ENCODE measurements at places on chromosomes 2 and 18.

GRCh38 chr18:66510357-66511045 is 93.4 kb downstream of the CDH19 start:
- no peak for DNase-seq

GRCh38 chr18:54161267-54161666 is 63.2 kb downstream of the MBD2 start:
- no peak for DNase-seq

- DNase-seq = no peak
Observed at GRCh38 chr2:43267381-43267780, 41.0 kb upstream of the ZFP36L2 start.

GRCh38 chr18:25435149-25435782 is 83.3 kb upstream of the ZNF521 start:
- no peak for DNase-seq

DNA sequence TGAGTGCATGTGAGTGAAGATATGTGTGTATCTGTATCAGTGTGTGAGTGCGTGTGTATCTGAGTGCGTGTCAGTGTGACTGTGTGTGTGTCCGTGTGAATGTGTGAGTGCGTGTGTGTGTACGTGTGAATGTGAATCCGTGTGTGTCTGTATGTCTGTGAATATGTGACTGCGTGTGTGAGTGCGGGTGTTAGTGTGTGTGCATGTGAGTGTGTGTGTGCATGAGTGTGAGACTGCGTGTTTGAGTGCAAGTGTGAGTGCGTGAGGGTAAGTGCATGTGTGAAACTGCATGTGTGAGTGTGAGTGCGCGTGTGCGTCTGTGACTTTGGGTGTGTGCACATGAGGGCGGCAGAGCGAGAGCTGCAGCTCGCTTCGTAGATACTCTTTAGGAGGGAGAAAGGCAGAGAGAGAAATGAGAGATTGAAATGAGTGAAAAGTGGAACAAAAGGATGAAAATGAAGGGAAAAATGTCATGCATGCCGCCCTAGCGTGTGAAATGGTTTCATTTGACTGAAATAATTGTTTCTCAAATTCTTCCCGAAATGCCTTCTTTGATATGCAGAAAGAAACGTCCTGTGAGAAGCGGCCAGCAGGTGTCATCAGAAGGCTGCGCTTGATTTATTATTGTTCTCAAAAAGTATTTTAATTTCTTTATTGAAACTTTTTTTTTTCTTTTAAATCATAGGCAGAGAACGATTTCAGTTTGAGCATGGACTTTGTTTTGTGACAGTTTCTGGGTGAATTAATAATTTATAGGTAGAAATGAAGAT is 25.6 kb downstream of the ZNF407 start:
- DNase-seq = peak; percentile 56

- no peak for DNase-seq
Observed at GRCh38 chr2:197216361-197216979, 94.1 kb downstream of the ANKRD44 start.

GRCh38 chr2:189829102-189829833 is 45.0 kb downstream of the PMS1 start:
- DNase-seq = no peak

DNA sequence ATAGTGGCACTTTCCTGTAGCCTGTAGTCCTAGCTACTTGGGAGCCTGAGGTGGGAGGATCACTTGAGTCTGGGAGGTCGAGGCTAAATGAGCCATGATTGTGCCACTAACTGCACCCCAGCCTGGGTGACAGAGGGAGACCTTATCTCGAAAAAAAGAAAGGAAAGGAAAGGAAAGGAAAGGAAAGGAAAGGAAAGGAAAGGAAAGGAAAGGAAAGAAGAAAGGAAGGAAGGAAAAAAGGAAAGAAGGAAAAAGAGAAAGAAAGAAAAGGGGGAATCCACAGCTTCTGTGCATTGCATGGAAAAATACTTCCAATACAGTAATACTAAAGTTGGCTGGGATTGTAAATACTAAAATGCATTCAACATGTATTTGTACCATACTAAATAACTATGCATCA is 12.8 kb upstream of the PIK3C3 start:
- no peak for DNase-seq

GRCh38 chr2:109242210-109242653 is 113.2 kb downstream of the SH3RF3 start:
- DNase-seq = no peak

- DNase-seq = no peak
Observed at GRCh38 chr18:63245600-63245999, 74.0 kb downstream of the BCL2 start.

- DNase-seq = peak; percentile 44
Observed at GRCh38 chr2:130819608-130820278, 17.0 kb upstream of the ARHGEF4 start.

DNA sequence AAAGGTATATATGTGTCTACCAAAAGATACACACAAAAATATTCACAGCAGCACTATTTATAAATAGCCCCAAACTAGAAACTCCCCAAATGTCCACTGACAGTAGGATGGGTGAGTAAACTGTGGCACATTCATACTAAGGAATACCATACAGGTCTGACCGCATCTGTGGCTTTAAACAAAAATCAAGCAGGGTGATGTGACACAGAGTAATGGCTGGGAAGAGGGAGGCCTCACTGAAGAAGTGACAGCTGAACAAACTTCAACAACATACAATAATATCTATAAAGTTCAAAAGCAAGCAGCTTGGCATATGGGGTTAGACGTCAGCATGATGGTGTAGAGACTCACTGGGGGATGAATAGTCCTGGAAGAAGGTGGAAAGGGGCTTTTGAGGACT is 115.1 kb upstream of the PPP1CB start:
- DNase-seq = peak; percentile 10

DNA sequence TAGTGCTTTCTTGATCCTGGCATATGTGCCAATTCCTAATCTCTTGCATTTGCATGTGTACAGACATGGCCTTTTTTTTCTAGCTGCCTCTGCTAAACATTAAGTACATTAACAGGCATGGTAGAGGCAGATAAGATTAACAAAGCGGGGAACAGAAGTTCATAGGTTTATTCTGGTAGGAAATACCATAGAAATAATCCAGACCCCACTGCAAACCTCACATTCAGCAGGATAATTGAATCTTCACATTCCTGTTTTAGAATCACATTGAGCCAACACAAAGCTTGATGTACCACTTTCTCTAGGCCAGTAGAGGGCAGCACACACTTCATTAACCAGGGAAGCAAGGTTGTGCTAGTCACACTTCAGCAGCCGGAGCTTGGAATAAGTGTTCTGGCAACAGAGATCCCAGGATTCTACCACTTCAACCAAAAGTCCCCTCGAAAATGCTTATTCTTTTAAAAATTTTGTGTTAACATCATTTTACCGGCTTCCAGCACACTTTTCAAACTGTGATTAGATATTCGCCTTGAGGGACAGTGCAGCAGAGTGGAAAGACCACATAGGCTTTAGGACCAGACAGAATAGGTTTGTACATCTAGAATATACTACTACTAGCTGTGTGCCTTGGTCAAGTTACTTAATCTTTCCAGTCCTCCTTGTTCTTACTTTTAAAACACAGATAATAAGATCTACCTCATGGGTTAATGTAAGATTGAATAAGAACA is 420.2 kb upstream of the CHST9 start:
- peak; percentile 98 for DNase-seq

DNA sequence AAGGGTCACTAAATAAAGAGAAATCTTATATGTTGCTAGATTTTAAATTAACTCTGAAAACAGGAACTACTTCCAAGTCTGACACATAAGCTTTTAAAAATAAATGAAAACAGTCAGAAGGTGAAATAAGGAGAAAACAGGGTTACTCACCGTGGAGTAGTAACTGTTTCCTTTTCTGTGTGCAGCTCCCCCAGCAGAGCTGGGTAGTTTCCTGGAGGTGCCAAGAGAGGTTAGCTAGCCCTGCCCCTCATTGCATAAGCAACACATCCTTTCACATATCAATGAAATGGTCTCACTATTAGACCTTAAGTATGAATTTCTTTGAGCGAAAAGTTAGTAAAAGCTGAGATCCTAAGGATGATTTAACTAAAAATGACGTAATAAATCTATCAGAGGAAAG is 54.0 kb upstream of the GPR75 start:
- no peak for DNase-seq

- DNase-seq = no peak
Observed at GRCh38 chr2:18910843-18911242, 321.5 kb upstream of the NT5C1B start.

GRCh38 chr2:216904974-216905373 is 45.1 kb upstream of the TNP1 start:
- DNase-seq = no peak

DNA sequence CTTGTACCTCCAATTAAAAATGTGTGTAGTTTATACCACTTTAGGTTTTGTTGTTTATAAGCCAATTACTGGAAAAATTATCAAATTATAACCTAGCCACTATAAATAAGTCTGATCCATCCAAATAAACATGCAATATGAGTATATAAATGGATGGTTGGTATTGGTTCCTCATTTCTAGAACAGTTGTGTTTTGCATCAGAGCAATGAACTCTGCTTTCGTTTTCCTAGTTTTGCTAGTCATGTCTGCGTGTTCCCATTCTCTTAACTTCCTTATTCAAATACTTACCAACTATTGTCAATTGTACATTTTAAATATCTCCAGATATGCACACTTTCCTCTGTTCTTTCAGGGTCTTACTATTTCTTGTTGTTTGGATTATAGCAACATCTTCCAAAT is 641.7 kb downstream of the NR4A2 start:
- DNase-seq = no peak

- no peak for DNase-seq
Observed at GRCh38 chr2:128371248-128371630, 52.6 kb upstream of the HS6ST1 start.

DNA sequence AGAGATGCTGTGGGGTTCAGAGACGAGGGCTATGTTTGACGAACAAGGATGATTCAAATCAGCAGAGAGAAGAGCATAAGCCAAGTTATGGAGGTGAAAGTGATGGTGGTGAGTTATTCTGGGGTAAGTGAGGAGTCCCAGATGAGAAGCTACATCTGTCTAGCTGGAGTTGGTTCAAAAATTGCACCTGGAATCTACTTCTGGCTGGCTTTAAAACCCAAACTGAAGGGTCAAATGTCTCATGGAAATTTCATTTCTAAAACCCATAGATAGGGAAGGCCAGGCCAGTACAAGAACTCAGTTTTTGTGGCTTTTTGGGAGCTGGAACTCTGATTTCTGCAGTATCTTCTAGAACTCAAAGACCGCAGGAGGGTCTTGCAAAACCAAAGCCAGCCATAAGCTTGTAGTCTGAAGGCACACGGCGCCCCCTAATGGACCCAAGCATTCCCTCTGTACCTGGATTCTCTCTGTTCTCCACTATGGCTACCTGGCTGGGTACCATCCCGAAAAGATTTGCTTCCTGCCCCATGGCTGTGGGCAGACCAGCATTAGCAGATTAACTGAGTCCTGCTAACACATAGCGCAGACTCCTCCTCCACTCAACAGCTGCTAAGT is 229.1 kb upstream of the SLC14A2 start:
- DNase-seq = peak; percentile 36

GRCh38 chr18:25099895-25100294 is 252.1 kb downstream of the ZNF521 start:
- DNase-seq = peak; percentile 6

GRCh38 chr2:233638836-233639235 is 2.6 kb downstream of the UGT1A10 start:
- DNase-seq = no peak

DNA sequence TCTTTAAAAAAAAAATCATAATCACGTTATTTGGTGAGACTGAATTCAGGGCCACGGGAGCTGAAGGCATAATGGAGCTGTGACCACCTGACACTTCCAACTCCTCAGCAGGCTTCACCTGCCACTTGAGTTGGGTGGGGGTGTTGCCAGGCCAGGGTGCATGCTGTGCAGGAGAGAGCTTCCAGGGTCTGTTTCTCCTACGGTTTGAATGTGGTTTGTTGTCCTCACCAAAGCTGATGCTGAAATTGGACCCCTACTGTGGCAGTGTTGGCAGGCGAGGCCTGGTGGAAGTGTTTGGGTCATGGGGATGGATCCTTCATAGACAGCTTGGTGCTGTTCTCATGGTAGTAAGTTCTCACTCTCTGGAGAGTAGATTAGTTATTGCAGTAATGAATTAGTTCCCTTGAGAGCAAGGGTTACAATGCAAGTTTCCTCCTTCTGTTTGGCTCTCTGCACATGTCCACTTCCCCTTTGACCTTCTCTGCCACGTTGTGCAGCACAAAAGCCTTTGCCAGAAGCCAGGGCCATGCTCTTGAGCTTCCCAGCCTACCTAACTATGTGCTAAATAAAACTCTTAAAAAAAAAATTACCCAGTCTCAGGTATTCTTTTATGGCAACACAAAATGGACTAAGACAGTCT is 38.3 kb upstream of the ANKRD44 start:
- no peak for DNase-seq

DNA sequence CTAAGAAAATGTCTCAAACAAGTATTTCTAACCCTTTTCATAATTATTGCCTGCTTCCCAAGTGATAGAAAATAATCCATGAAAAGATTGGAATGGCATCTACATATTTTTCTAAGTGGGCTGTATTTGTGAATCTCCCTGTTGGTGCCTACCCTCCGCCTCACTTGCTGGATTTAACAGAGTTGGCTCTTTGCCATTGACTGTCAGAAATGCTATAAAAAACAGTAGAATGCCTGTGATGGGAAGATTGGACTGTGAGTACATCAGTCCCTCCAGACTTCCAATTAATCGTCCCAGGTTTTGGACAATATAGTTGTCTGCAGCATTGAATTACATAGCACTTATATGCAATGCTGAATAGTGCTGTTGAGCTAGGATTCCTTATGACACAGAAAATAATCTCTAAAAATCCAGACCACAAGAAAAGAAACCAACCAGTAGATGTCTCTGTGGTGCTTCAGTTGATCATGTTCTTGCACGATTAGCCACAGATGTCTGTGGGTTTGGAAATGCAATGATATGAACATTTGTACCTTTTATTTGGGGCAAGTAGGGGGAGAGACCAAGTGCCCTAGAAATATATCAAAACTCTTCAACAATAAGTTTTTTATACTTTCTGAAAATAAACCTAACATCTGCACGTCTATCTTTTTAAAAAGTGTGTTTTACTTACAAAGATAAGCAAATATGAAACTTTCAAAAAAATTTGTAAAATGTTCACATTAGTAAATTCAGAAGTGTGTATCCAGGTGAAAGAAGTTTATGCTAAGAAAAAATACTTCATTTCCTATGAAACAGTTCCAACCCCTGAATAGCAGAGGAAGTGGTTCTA is 88.5 kb downstream of the DYNAP start:
- peak; percentile 63 for DNase-seq

GRCh38 chr2:43136876-43137275 is 89.5 kb downstream of the ZFP36L2 start:
- DNase-seq = no peak

GRCh38 chr2:39516347-39517101 is 79.4 kb upstream of the MAP4K3 start:
- DNase-seq = no peak

- DNase-seq = no peak
Observed at GRCh38 chr2:171939743-171940071, 17.4 kb downstream of the HAT1 start.

All from NCI-H510A treated with DMSO at 0.1 percent for 48 hours (cell line).